ENCODE measurements at places on chromosomes 4 and X.

GRCh38 chr4:47145630-47146029, 114.3 kb downstream of the GABRB1 start:
- peak; percentile 24 for ATAC-seq

DNA sequence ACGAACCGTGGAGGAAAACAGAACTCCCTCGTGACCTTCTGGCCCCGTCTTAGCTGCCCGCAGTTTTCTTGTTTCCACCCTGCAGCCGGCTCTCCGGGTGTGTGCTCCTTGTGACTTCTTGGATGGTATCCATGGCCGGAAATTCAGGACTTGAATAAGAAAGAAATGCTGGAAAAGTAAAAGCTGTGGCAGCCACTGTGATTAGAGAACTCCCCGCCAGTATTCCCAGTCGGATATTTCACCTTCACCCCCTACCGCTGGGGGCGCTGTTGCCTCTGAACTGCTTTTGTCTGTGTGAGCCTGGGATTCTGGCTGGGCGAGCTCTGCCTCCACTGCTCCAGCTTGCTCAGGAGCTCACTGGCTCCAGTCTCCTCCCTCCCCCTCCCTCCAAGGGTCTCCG, 41.5 kb upstream of the CYP4V2 start:
- ATAC-seq = peak; percentile 45

DNA sequence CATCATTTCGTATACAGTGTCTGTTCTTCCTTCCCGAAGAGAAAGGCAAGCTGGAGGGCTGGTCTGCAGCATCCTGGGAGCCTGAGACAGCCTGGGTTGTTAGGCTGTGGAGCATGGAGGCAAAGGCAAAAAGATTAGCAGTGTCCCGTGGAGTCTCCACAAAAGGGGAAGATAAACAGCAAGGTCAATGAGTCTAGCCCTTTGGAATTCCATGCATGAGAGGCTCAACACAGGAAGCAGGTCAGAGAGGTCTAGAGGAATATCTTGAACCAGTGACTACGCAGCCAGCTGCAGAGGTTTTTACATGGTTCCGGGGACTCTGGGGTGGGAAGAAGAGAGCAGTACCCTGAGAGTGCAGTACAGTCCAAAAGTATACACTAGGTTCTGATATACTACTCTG, 12.2 kb upstream of the MCF2 start:
- ATAC-seq = no peak

DNA sequence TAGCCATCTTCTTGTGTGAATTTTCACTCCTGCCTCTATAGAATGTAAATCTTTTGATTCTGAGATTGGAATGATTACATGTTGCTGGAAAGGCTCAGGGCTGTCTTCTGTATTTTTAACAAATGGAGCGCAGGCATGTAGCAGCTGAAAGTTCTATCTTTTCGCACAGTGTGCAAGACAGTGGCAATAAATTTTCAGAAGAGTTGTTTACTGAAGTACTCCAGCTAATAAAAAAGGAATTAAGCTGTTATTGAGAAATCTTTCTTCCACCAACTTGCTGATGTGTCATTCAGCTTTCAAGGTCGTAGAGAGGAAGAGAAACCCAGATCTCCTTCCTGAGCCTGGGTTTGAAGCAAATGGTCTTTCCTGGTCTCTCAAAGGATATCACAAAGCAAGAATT, 122.0 kb upstream of the PUDP start:
- ATAC-seq = peak; percentile 71

GRCh38 chr4:16693641-16694040, 204.8 kb downstream of the LDB2 start:
- ATAC-seq = no peak

- no peak for ATAC-seq
Observed at GRCh38 chr4:90028460-90028859, 98.7 kb upstream of the CCSER1 start.

GRCh38 chr4:7191546-7192251, 639 bp upstream of the SORCS2 start:
- peak; percentile 30 for ATAC-seq

All from motor neuron (in vitro differentiated cells).